Epithelial cell of proximal tubule (primary cell): ENCODE measurements at places on chromosomes 13 and 19.

DNA sequence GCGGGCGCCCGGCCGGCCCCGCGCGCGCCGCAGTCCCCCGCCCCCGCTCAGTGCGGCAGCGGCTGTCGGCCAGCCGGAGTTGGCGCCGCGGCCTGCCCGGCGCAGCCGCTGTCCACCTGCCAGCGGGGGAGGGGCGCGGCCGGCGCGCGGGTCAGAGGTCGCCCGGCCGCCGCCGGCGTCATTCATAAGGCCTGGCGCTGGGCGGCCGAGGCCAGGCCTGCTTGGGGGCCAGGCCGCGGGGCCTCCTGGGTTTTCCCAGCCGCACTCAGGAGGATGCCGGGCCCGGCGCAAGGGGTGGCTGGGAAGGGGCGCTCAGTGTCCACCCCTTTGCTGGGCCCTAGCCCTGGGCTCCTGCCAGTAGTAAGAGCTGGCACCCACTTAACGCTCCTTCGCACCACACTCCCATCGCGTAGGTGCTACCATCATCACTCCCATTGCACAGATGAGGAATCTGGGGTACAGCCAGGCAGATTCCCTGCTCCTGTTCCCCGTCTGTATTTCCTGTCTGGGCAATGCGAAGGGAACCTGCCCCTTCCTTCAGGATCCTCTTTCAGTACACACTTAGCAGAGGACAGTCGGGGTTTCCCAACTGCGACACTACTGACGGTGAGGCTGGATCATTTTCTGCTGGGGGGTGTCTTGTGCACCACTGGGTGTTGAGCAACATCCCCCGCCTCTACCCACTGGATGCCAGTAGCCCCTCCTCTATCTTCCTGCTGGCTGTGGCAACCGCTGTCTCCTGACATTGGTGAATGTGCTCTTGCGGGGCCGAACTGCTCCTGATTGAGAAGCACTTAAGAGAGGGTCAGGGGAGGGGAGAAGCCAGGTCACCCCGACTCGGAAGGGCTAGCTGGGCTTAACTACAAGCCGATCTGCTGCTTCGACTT is 846 bp upstream of the PRKACA start:
- DNase-seq, result no peak

DNA sequence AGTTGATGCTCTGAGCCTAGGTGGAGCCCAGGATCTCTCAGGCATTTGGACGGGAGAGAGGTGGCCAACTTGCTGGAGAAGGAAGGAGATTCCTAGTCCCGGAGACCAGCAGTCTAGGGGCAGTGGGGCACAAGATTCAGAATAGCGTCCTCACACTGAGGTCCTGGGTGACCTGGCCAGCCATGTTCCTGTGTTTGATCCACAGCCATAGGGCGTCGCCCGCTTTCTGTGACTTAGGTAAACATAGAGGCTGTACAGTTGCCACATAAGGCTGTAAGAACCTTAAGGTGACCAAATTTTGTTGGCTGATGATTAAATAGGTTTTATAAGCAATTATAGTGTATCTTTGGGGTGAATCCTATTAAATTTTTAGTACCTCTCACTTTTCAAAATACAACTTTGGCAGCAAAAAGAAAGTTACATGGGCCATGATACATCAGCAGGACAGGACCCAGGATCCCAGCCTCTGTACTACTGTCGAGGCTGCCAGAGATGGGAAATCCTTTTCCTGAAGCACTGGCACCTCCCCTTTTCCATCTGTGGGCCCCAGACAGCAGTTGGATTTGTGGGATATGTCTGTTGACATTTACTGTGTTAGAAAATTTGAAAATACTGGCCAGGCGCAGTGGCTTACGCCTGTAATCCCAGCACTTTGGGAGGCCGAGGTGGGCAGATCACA is 37.5 kb downstream of the TSSK6 start:
- DNase-seq, result no peak

DNA sequence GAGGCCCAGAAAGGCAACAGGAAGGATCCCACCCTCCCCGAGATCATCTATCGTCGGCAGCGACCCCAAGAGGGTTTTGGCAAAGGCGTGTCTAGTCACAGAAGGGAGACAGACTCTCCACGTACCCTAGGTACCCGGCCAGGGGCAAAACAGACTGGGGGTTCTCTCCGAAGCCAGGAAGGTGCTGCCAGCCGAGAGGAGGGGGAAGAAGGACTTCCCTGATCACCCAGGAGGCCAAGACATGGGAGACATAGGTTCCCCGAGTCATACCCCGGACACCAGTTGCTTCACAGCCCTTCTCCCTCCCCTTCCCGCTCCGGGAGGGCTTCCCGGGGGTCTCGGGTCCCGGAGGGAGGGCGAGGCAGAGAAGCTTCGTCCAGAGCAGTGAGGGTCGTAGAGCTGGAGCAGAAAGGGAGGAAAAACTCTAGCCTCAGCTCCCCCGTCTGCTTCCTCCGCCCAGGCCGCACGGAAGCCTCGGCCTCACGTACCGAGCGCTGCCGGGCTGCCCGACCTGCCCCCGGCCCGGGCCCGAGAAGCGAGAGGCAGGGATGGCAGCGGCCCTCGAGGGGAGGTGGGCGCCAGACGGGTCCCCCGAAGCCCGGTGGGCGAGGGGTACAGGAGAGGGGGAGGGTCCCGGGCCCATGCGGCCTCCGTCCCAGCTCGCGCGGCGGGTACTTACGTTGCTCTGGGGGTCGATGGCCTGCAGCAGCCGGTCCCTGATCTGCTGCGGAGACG is 644 bp downstream of the MED26 start:
- no peak for DNase-seq

- no peak for DNase-seq
Observed at GRCh38 chr19:18412610-18413239, 6.5 kb upstream of the SSBP4 start.

- DNase-seq, result no peak
Observed at GRCh38 chr13:93228643-93228937, 2.0 kb downstream of the GPC6 start.

- DNase-seq, result no peak
Observed at GRCh38 chr13:67772807-67773453, 542.8 kb upstream of the PCDH9 start.

DNA sequence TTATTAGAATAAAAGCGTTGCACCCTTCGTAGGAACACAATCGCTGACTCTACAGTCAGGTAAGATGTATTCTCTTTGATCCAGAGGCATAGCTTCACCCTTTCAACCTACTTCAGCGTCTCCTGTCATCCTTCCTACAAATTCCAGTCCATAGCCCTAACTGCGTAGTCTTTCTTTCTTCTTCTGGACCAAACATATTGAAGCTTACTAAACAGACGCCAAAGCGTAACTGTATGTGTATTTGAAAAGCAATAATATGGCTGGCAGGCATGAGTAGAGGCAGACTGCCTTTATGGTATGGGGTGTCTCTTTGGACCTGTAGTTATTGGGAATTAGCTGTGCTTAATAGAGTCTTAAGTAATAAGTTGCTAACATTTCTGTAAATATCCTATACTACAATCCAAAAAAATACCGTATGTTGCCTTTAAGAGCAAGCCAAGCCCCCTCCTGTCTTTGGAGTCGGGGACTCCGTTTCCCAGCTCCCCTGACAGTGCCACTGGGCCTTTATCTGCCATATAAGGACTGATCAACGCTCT is 392 bp upstream of the ZNF548 start:
- DNase-seq, result no peak

- peak; percentile 70 for DNase-seq
Observed at GRCh38 chr19:55476100-55476775, at the start of gene ZNF628. Gene ZNF628 (plus strand): TSS chr19:55476617. CDS start chr19:55479911, 3,294 bp downstream.

DNA sequence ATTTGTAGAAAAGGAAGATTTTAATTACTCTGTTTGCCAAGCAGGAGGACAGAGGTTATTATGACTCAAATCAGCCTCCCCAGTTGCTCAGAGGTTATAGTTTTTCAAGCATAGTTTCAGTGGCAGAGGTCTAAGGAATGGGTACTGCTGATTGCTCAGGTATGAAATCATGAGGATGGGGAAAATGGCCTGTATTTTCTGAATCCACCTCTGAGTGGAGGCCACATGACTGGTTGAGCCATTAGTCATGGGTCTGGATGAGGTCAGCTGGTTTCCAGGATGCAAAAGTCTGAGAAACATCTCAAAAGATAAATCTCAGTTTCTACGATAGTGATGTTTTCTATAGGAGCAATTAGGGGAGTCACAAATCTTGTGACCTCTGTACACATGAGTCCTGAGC is 62.8 kb upstream of the CEACAM8 start:
- peak; percentile 74 for DNase-seq

DNA sequence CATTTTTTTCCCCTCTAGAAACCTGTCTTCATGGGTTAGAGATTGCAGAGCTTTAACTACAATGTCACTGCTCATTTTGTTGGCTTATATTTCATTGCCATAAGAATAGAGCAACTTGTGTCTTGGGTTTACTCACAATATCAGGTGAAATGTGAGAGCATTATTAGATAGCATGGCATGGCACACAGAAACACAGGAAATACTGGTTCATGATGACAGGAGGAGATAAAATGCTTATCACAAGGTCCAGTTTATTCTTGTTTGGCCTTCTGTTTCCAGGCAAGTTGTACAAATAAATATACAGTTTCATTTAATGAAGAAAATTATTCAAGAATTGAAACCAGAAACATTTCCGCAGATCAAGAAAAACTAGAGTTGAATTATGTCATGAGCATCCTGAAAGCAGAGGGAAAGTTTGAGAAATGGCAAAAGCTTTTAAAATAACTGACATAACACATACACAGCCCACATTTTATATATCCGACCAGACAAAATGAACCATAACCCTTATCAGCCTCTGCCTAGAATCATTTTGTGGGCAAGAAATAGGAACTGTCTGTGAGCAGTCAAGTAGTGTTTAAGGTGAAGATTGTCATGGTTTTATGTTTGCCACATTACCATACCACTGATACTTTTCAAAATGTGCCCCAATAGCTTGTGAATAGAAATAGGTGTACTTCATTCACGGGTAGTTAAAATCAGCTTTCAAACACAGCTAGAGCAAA is 297.9 kb upstream of the ARGLU1 start:
- DNase-seq, result no peak

DNA sequence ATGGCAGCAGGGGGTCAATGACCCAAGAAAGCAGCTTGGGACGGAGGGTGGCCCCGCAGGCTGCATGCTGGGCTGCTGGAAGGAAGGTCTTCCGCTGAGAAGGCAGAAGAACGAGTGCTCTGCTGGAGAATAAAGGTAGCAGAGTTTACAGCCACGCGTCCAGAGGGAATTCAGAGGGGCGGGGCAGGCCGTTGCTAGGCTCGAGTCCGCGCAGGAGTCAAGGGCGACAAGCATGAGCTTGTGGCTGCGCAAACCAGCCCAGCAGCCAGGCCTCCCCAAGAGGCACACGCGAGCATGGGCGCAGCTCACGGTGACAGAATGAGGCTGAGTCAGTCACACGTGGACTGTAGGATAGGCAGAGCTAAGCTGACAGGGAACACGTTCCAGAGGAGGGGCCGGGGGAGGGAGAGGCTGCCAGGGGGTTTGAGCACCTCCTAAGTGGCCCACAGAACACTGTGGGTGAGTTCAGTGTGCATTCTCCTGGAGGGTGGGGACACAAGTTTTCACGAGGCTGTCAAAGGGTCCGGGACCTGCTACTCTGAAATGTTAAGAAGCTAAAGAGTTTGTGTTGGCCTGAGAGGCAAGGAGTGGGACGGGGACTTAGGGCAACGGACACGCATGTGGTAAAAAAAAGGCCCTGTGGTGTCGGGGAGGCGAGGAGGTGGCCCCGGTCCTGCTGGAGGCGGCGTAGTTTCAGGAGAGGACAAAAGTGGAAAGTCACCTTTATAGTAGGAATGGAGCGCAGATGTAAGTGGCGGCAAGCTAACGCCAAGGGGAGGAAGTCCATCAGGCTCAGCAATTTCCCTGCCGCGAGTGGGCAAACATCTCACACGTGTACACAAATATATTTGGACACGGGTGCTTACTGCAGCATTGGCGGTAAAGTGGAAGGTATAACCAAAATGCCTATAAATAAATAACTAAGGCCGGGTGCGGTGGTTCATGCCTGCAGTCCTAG is 17.7 kb downstream of the RFX2 start:
- peak; percentile 59 for DNase-seq

- no peak for DNase-seq
Observed at GRCh38 chr19:29635963-29636362, 29.3 kb upstream of the PLEKHF1 start.

DNA sequence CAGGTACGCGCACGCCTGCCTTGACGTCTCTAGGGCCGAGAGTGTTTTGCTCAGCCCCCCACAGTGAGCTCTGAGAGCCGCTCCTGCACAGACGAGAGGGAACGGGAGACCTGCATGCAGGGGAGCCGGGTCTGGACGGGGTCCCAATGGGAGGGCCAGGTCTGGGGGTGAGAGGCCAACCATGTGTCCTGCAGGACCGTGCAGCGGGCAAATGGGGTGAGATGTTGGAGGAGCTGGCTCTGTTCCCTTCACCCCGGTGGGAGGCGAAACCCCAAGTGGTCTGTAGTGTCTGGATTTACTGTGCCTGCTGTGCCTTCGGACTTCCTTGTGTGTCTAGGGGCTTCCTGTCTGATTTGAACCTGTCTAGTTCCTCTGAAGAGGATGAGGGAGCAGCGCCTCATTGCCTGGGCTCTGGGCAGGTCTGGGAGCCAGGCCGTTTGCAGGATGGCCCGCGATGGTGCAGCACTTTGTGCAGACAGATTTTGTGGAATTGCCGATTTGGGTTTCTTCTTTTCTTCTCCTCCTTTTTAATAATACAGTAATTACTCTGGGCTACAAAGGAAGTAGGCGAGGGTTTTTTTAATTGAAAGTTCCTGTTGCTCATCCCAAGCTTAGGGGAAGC is 2.1 kb downstream of the CSNK1G2 start:
- DNase-seq, result no peak

- no peak for DNase-seq
Observed at GRCh38 chr13:32746474-32746873, 160.2 kb downstream of the PDS5B start.

DNA sequence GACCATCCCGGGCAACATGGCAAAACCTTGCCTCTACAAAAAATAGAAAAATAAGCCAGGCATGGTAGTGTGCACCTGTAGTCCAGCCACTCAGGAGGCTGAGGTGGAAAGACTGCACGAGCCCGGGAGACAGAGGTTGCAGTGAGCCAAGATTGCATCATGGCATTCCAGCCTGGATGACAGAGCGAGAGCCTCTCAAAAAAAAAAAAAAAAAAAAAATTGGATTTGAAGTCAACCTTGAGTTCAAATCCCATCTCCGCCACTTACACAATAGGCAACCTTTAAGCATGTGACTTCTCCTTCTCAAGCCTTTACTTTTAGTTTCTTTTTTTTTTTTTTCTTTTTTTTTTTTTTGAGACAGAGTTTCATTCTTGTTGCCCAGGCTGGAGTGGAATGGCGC is 12.0 kb downstream of the KASH5 start:
- DNase-seq, result no peak

DNA sequence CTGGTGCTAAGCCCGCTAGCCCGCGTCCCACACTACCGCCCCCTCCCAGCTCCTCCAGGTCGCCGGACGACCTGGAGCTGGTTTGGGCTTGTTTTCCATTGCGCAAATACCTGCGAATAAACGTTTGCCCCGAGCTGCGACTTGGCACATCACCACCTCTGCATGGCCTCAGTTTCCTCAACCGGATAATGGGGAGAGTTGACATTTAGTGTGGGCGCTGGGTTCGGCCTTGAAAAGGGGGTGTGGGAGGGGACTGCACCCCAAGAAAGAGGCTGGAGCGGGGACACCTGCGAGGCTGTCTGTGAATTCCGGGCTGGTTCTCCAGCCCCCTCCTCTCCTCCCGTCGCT is 11.0 kb upstream of the JUND start:
- no peak for DNase-seq

- DNase-seq, result no peak
Observed at GRCh38 chr19:50702871-50703829, 16.5 kb downstream of the SHANK1 start.

- DNase-seq, result no peak
Observed at GRCh38 chr13:33087091-33087490, 70.9 kb downstream of the KL start.
